Thymus (tissue), 14 donors: ENCODE measurements at places on chromosomes 2 and 18. TPM values are rescaled to one million over a fixed set of nuclear protein-coding genes. Genes with fewer than 3 reads are reported as not detected.

GRCh38 chr2:95275151-95275515, 884 bp downstream of the PROM2 start:
- no peak for DNase-seq

MRPL33 gene
- 135 TPM for total RNA-seq

- no peak for DNase-seq
Measured at GRCh38 chr2:166341426-166341825, 34.3 kb downstream of the SCN9A start.

GRHL1 gene
- total RNA-seq: 1.2 TPM

UNC80 gene
- total RNA-seq: 0.38 TPM

GRCh38 chr2:100894105-100894795, 74.3 kb downstream of the NPAS2 start:
- no peak for DNase-seq
